ENCODE measurements at places on chromosomes 11 and 22.
A peak's percentile ranks its signal among the peaks of the same experiment; 100 is the strongest.

DNA sequence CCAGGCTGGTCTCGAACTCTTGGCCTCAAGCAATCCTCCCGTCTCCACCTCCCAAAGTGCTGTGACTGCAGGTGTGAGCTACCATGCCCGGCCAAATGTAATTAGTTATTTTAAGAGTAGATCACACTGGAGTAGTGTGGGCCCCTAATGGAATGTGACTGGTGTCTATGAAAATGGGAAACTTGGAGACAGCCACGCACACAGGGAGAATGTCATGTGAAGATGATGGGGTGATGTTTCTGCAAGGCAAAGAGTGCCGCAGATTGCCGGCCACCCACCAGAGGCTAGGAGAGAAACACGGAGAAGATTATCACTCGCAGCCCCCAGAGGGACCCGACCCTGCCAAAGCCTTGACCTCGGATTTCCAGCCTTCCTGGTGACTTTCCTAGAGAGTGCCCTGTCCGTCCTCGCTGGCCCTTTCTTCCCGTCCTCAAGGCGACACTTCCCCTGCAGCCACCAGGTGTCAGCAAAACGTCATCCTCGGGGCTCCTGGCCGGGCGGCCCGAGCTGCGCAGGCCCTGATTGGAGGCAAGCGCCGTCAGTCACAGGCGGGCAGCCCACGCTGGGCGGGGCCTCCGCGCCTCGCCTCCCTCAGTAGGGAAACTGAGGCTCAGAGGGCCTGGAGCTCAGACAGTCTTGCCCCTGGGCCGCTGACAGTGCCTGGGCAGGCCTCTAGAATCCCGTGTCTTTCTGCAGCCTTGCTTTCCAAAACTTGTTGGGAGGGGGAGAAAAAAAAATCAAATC, 16.3 kb downstream of the CRYBB2 start:
- peak; percentile 10 for DNase-seq

DNA sequence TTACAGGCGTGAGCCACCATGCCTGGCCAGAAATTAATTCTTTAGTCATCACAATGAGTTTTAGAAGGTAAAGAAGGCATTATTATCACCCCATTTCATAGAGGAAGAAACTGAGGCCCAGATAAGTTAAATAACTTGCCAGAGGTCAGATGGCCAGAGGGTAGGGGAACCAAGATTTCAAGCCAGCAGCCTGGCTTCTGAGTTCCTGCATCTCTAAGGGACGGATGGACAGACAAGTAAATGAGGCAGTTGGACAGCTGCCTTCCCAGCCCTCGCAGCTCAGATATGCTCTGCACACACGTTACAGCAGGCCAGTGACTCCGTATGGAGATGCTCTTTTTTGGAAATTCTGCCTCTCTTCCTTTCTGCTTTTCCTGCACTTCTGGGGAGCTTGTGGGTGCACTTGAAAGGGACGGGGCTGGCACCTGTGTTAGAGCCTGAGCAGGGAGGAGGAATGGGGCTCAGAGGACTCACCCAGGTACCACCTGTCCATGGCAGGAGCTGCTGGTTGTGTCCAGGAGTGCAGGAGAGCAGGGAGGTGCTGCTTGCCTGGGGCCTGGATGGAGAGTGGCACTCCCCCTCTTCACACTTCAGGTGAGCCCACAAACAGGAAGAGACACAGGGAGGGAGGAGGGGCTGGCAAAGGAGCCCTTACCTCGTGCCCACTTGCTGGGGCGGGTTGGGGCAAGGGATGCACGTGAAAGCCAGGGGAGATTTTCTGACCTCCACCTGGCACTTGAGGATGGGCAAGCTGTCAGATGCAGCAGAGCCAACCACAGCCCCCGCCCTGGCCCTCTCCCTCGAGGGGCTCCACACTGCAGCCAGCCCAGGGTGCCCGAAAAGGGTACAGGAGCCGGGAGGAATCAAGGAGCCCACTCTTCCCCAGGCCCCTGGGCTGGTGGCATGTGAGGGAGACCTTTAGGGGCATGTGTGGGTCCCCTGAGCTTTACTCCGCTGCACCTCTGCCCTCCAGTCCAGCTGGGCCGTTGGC, 3.3 kb upstream of the FXYD2 start:
- no peak for DNase-seq

DNA sequence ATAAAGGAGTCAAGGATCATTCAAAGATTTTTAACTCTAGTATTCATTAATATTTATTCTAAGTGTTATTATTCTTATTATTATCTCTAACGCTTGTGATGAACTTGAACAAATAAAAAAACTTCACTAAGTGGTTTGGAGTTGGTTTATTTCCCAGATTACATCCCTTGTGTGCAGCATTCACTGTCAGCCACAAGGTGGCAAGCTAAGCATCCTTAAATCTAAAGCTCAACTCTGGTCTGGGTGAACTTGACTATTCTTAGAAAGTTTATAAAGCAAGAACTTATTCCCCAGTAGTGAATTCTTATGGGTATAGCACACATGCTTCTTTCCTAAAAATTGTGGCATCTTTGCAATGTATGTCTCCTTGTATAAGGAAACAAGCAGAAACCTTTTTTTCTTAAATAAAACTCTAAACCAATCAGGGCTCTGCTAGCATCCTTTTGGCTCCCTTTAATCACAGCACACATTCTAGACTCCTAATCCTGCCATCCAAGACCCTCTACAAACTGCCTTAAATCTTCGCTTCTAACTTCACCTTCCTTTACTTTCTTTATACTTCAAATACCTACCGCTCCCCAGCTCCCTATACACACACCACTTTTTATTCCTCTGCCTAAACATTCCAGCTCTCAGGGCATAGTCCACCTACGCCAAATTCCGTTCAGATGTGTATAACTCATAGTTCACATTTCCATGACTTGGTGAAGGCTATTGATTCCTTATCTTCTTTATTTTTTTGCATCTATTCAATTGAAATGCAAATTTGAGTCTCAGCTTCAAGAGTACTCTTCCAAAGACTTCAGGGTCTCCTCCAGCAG, 1068.8 kb downstream of the DLG2 start:
- peak; percentile 4 for DNase-seq

DNA sequence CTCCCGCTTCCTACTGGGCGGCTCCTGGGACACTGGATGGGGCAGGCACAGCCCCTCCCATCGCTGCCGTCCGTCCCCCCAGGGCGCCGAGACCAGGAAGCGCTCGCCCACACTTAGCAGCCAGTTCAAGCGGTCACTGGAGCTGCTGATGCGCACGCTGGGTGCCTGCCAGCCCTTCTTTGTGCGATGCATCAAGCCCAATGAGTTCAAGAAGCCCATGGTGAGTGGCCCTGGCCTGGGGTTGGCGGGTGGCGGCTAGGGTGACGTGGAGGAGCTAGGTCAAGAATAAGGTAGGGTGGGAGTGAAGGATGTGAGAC, 44.6 kb downstream of the MYO7A start:
- no peak for DNase-seq

- DNase-seq = peak; percentile 83
Measured at GRCh38 chr11:2945031-2945756, 16.0 kb upstream of the PHLDA2 start.

GRCh38 chr22:17705951-17706900, 67.7 kb downstream of the BCL2L13 start:
- peak; percentile 65 for DNase-seq

DNA sequence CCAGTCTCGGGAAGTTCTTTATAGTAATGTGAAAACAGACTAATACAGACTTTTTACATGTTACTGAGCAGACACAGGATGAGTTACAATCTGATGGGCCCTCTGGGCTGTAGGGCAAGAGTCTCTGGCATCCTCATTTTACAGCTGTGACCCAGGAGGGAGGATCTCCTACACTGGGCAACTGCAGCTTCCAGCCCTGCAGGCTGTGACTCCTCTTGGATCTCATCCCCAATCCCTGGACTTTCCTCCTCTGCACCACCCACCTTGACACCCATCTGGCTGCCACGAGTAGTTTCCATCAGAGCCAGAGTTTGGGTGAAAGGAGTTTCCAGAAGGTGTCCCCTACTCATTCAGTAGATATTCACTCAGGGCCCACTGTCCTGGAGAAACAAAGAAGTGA, 48.9 kb upstream of the MYEOV start:
- no peak for DNase-seq
